Germinal center (tissue), 1 donor: ENCODE measurements at places on chromosomes 1 and 21.
A peak's percentile ranks its signal among the peaks of the same experiment; 100 is the strongest.

DNA sequence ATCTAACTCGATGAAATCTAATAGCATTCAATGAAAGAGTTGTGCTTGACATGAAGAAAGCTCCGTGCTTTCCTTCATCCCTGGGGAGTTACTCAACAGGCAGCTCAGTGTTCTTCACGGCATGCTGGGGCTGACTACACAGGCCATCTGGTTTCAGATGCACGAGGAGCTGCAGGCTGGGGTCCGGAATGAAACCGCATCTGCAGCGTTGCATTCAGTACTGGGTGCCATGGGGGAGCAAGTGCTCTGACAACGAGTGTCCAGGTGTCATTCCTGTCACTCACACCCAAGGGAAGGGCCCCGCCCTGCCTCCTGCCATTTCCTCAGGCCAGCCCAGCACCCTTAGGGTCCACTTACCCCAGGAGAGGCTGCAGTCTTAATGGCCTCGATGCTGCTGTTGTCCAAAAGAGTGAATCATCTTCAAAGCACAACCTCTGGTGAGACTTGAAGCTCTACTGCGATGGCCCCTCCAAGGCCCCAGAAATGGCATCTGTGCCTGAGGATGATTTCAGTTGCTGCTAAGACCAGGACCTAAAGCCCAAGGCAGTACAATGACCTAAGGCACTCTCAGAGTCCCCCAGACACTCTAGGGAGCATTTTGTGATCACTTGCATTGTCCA is 61.4 kb downstream of the STUM start:
- no peak for DNase-seq

GRCh38 chr1:1128454-1129139 is 12.7 kb upstream of the C1orf159 start:
- no peak for DNase-seq

DNA sequence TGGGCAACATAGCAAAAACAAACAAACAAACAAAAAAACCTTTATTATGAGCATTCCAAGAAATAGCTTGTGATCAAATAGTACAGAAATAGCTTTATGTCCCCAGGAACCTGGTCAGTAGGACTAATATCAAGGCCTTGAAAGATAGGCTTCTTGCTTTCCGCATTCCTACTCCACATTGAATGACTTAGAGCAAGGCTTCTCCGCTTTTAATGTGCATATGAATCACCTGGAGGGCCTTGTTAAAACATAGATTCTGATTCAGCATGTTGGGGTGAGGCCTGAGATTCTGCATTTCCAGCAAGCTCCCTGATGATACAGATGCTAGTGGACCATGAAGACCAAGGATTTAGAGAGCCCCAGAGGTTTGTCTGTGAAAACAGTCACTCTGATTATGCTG is 17.4 kb downstream of the PLEKHA6 start:
- no peak for DNase-seq

DNA sequence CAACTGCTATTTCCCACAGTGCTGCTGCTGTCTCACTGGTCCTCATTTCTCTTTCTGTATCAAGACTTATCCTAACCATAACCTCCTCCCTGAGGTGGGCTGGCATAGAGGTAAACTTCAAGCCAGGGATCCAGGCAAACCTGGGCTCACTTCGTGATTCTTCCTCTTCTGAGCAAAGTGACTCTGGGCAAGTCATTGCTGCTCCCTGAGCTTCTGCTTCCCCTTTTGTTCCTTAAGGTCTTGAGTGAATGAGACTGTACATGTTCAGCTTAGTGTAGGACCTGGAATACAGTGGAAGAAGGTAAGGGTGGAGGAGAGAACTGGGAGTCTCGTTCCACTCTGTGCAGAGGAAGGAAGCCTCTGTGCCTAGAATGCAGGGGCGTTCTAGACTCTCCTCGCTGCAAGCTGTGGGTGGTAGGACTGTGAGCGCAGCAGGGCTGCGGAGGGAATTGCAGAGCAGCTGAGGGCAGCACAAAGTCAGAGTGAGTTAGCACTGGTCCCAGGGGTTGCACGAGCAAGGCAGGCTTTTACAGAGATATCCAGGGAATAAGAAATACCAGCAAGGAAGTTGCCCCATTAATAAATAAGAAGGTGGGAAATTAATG is 11.4 kb upstream of the ERI3 start:
- no peak for DNase-seq

DNA sequence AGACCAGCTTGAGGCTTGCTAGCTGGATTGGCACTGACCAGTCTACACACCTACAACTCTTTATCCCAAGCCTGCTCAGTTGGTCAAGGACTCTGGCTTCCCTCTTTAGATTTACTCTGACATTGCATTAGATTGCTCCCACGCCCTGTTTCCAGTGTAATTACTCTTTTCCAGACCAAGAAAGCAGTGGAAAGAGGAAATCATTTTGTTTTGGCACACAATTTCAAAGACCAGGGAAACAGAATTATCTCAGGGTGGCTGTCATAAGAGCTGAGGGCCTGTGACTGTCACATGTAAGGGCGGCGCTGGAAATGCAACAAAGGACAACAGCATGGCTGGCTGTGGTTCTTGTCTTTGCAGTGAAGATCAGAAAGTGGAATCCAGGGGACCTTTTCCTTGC is 302.7 kb downstream of the HHAT start:
- DNase-seq, result no peak

- DNase-seq, result no peak
These were observed 19.6 kb upstream of the TARDBP start for GRCh38 chr1:10992864-10993263.

DNA sequence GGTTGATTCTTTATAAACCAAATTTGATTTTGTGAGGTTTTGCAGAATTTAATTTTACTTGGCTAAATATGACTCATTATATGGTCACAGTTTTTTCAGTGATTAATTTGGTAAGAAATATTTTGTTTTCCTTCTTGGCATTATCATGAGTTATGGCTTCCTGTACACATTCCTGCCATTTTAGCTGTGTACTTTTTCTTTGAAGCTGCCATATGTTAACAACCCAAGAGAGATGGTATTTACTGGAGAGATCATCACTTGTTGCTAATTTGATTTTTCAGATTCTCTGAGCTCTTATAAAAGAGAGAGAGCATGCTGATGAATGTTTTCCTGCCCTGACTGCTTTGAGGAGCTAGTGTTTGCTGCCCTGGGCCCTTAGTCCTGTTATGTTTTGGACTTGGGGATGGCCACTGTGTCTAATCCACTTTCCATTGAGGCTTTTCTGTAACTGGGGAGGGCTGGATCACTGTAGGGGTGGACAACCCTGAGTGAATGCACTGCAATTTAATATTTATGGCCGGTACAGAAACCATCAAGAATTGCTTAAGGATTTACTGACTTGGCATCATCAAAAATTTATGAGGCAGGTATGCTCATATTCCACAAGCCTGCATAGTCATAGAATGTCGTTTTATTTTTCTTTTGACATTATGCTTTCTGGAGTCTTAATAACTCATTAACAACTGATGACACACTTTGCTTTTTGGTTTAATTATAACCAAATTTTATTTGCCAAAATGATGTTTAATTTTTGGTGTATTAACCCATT is 200.9 kb downstream of the DISC1 start:
- DNase-seq, result no peak

DNA sequence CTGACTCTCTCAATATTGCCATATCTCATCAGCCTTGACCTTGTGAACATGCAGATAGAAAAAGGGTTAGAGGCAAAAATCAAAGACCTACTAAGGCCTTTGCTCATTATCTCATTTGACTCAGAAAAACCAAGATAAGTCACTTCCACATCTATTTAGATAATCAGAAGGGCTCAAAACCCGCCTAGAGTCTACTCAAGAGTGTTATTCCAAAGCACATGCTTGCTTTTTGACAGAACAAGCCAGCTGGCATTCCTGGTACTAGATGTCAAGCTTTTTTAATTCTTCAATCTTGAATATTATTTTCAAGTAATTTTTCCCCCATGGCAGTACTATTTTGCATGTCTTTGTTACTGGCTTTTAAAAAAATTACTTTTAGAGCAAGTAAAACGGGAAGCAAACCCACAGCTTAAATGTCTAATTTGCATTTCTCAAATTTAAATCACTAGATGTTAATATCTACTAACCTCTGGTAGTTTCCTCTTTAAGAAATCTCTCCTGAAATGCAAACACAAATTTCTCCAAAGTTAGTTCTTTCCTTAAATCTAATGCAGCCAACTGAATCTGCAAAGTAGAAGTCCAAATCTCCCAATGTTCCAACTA is 51.5 kb downstream of the APP start:
- DNase-seq, result no peak

DNA sequence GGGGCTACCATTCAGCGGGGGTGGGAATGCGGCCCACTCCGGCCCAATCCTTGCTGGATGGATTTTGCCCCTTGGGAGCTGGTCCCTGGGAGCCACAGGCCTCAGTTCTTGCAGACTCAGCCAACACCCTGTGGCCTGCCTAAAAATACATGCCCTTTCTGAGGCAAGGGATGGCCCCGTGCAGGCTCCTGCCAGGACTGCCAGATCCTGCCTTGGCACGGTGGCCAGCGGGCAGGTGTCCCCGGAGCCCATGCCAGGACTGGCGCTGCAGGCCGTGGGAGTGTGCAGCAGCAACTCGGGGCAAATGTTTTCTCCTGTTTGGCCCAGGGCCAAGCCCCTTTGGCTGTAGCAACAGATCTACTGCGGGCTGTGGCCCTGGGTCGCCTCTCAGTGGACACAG is 1.6 kb upstream of the PANK4 start:
- DNase-seq, result no peak

DNA sequence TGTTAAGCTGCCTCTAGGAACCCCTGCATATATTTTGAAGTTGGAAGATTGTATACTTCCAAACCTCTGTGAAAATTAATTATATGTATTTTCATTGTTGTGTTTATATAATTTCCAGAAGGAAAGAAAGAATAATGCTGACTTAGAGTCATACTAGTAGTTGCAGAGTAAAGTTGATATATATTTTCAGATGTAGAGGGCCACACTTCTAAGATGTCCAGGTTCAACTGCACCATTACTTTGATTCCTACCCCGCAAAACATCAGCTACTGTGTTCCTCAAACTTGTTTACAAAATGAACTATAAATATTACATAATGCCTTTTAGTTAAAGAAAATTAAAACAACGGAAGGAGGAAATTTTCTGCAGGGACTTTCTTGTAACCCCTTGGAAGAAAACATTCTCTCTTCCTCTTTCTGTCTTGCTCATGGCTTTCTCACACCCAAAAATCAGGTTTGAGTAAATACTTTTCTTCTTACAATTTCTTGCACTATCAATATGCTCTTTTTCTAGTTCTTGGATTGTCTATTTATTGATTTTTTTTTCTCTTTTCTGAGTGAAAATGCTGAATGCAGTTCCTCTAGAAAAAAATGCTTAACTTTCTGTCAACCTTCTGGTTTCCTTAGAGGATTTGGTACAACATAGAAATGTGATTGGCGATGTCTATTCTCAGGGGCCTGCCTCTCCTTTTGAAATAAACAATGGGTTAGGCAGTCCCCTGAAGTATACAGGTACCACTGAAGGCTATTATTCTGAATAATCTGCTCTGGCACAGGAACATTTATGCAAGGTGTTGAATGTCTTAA is 867.8 kb downstream of the TTLL7 start:
- DNase-seq, result no peak

DNA sequence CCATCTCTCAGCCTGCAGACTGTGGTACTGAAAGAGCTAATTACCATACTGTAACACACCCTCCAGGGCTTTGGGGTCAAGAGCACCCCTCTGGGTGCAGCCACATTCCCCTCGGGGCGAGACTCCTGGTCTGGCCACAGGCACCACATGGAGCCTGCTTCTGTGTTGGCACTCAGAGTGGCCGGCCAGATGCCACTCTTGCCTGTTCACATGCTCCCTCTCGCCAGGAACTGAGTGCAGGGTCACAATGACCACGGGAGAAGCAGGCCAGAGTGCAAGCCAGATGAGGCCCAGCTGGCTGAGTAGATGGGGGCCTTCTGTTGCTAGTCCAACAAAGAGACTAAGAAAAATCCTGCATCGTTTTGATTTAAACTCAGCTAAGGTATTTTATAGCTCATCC is 864.0 kb downstream of the KCNT2 start:
- DNase-seq, result no peak

DNA sequence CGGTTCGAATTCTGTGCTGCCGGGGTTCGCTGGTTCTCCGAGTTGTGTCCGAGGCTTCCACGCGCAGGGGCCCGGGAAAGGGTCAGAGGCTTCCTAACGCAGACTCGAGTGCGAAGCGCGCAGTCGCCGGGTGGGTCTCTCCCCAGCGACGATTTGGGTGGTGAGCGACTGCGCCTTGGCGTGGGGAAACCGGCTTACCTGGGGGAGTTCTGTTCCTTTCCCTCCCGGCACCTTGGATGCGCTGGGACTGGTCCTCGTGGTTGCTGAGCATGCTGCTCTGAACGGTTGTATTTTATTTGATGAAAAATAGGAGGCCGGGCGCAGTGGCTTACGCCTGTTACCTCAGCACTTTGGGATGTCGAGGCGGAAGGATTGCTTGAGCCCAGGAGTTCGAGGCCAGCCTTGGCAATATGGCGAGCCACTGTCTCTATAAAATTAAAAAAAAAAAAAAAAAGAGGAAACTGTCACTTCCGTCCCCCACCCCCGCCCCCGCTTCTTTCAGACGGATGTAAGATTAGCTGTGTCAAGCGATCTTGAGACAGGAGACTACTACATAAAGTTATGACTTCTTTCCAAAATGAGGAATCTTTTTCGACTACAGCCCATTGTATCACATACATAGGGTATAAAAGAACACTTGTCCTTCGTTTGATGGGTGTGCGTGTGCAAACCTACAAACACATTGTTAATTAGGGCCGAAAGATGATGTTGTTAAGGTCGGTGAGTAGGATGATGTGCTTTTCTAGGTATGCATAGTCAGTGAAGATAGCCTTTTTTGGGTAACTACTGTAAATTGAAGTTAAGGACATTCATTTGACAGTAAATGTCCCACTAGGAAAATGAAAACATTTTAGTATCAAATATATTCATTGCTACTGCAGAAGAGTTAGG is at the start of gene CCDC18:
TSS of gene CCDC18 (plus strand) at position 2 of the 891 bp plus-strand sequence. CDS start 2,638 bp downstream, outside the sequence.
- peak; percentile 53 for DNase-seq

- no peak for DNase-seq
These were observed 2.2 kb upstream of the ANGPTL7 start for GRCh38 chr1:11187000-11187399.

DNA sequence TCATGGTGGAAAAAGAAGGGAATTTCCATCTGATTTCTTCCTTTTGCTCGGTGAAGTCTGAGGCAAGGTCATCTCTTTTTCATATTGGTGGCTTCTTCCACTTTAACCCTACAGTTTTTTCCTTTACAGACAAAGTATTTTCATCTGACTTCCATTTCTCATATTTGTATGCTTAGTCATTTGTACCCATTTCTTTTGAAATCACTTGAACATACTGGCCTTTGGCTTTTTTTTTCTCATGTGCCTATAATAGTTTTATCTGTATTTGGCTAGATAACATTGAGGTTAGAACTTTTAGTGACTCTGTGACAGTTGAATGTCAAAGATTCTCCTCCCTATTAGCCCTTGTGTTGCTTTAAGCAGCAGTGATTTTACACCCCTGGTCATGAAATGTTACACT is 27.7 kb downstream of the IL12RB2 start:
- no peak for DNase-seq

GRCh38 chr1:145824499-145824842 is 471 bp downstream of the POLR3C start:
- DNase-seq, result no peak

DNA sequence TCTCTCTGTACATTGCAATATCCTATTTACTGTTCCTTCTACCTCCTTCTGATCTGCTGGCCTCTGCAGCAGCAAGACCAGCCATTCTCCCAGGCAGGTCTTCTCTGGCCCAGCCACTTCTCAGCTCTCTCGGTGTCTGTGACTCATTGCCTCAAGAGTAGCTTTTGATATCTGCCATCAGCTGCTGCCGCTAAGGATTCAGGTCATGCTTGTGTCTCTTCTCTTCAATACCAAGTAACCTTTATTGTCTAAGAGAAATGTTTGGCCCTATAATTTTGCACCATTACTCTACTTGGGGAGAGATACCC is 101.8 kb downstream of the TMEM53 start:
- DNase-seq, result no peak
